Activated CD8-positive, alpha-beta memory T cell treated with anti-CD3 and anti-CD28 coated beads, Interleukin-2, amount 50 U/mL, for 48 hours (primary cell): ENCODE measurements at places on chromosomes 1 and 21.

DNA sequence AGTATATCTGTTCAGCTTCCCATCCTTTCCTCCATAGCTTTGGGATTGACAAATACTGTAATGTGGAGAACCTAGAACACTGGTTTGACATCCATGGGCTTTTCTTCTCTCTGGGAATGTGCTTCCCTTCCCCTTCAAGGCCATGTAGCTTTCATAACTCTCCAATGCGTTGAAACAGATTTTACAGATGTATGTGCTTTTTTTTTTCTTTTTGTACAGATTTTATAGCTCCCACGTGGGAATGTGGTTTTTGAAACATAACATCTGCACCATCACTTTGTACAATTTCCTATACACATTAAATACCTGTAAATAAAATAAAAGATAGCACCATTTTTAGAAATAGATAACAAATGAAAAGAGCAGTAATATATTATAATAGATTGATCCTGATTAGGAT lies 138.5 kb upstream of the TMPRSS15 start:
- DNase-seq = no peak

DNA sequence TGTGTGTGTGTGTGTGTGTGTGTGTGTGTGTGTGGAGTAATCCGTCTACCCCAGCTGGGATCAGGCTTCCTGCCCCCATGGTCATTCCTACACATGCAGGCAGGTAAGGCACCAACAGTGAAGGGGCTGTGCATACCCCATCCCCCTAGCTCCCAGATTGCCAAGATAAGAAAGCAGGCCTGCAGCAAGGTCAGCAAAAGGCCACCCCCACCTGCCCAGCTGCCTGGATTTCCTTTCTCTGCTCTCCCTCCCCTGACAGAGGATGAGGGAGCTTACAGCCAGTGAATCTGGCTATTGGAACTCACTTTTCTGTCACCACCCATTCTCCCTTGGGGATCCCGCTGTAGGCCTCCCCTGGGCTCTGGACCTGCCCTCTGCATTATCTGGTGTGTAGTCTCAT lies 7.9 kb downstream of the ALX3 start:
- DNase-seq = no peak

DNA sequence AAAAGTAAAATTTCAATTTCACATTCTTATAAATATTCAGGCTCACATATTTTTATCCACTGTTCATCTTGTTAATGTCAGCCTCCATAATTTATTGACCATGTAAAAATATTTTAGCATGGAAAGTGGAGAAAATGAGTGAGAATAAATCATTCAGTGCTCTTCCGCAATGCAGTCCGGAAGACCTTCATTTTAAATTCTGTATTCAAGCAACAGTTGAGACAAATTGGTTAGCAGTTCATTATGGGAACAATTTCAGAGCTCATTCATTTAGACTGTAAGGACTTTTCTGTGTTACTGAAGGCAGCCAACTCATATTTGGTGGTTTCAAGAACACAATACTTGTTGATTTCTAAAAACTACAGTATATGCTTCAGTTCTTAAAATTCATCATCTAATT lies 97.8 kb downstream of the TYW3 start:
- no peak for DNase-seq

DNA sequence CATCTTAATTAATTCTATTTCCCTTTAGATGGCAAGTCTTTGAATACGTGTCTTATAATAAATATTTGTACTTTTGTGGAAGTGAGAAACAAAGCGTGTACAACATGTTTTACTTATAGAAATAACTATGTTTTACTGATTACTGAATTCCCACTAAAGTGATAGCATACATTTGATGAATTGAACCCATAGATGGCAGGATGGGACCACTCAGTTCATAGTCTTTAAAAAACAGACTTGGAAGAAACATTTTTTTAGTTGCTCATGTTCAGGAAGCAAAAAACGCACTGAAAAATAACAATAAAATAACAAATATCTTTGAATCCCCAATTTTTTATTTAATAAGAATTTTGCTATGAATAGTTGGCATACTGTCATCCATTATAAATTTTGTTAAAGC lies 507.1 kb upstream of the ZRANB2 start:
- DNase-seq = no peak

- no peak for DNase-seq
Observed at GRCh38 chr21:42500736-42501135, 4.7 kb upstream of the RSPH1 start.

- DNase-seq = no peak
Observed at GRCh38 chr1:44246806-44247205, 33.5 kb downstream of the DMAP1 start.

DNA sequence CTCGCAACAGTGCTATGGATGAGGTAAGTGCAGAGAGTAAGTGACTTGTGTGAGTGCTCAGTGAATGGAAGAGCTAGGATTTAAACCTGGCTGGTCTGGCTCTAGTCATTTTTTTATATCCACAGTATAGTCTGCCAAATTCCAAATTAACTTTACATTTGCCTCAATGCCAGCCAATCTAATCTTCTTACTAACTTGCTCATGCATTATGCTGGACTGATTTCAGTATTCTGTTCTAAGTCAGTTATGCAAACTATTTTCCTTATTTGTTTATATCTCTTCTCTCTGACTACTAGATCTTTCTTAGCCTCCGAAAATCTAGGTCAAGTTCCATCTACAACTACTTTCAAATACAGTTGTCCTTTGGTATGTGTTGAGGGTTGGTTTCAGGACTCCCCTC lies 133.3 kb downstream of the XPR1 start:
- no peak for DNase-seq

DNA sequence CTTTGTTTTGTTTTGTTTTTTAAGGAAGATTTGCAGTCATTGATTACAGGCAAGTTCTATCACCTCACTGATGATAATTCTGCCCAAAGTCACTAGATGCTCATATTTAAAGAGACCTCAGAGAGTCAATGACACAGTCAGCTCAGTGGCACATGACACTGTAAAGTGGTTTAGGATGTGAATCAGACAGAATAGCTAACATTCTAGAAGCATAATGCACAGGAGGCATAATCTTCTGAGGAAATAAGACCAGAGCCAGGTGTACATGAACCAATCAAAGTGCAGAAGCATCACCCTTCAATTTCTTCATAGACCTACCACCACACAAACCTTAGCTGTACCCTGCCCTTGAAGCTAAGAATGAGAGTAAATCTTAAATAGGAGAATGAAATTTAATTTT lies 268.5 kb downstream of the BRINP2 start:
- DNase-seq = no peak

DNA sequence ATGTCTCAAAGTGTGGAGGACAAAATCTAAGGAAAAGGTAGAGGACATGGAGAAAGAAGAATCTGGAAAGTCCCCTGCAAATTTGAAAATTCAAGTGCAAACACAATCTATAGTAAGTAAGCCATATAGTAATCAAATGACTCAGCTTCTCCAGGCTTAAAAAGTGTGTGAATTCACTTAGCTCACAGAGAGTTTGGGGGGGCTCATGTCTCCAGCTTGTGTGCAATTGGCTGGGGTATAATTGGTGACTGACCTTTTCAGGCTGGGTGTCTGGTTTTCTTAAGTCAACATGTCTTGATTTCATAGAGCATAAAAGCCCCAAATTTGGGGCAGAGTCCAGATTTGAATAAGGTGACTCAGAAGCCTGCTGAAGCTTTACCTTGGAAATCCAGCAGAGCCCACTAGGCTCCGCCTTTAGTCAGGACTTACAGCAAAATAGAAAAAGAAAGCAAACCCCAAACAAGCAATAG lies 8.6 kb downstream of the CLDN14 start:
- DNase-seq = no peak

- DNase-seq = no peak
Observed at GRCh38 chr21:36891692-36892091, 74.8 kb downstream of the HLCS start.
